ENCODE measurements at places on chromosomes 6 and 20.

GRCh38 chr20:25136643-25137559 is 55.0 kb upstream of the VSX1 start:
- no peak for DNase-seq

DNA sequence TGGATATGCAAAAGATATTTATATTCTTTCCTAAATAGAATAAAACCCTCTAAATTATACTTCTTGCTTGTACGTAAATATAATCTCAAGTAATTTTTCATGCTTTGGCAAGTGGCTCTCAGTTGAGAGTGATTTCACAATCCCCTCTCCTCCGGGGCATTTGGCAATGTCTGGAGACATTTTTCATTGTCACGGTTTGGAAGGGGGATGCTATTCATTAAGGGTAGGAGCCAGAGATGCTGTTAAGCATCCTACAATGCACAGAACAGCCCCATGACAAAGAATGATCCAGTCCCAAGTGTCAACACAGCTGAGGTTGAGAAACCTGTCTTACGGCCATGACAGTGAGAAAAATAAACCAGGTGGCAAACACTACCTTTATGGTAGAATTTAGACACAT is 75.7 kb downstream of the AGPAT4 start:
- no peak for DNase-seq

GRCh38 chr20:24785141-24786110 is 163.6 kb upstream of the CST7 start:
- DNase-seq: no peak

DNA sequence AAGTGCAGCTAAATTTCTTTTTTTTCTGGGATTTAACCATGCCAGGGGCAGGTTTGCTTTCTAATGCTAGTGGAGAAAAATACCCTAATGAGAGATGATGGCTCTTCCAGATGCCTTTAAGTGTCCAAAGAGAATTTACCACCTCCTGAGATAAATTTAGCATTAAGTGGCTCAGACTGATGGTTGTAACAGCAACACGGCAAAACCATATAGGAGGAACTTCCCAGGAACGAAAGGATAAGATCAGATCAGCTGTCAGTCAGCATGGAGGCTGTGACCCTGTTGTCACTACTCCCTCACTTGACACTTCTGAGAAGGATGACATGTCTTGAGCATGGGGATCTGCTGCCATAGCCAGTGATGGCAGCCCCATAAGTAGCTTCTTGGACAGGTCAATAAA is 860.0 kb downstream of the QKI start:
- no peak for DNase-seq

GRCh38 chr20:52129611-52130010 is 62.0 kb downstream of the ZFP64 start:
- DNase-seq: no peak

- no peak for DNase-seq
Observed at GRCh38 chr6:129370268-129370916, 339.6 kb downstream of the ARHGAP18 start.

GRCh38 chr6:139356924-139357323 is 17.5 kb downstream of the CITED2 start:
- DNase-seq: no peak

DNA sequence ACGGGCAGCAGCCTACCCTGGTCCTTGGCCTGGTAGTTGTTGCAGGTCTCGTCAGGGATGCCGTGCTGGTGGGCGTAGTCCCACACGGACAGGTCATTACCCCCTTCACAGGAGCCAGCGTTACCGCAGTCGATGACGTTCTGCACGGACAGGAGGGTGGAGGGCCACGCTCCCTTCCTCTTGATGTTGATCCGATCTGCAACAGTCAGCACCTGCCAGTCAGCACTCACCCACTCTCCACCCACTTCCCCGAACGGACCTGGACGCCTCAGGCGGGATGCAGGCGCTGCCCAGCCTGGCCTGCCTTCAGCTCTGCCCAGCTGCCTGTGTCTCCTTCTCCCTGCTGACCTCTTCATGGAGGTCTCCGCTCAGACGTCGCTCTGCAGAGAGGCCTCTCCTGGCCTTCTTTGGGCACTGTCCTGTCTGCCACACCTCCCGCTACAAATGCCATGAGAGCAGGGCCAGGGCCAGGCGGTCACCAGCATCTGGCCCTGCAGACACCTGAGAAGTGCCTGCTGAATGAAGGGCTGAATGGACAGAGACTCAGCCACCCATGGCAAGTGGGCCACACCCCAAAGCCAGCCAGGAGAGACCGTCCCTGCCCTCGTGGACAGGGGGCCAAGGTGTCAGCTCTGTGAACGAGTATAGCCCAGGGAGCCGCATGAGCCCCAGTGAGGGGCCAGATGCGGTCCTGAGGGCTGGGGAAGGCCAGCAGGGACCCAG is 5.4 kb downstream of the CTSZ start:
- no peak for DNase-seq

DNA sequence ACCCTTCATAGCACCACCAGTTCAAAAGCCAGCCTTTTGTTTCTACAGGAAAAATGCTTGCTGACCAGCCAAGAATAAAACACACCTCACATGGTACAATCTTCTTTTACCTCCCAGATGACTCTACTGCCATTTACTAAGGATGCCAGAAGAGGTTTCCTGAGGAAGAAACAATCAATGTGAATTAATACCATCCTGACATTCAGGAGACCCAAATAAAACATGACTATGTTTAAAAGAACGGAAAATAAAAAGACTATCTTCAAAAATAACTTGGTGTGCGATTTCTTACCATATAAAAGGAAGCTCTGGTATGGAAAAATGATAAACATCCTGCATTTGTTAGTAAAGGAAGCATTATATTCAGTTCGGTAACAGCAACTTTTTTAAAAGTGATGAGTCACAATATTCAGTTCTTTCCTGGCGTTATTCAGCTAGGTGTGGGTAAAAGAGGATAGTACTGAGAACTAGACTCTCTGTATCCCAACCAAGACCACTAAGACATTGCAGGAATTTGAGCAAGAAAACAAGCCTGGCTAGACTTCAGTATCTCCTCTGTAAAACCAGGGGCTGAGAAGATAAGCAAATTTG is 16.3 kb downstream of the COL21A1 start:
- DNase-seq: no peak

- DNase-seq: no peak
Observed at GRCh38 chr6:32108727-32109113, 418 bp downstream of the TNXB start.

- DNase-seq: no peak
Observed at GRCh38 chr6:148240861-148241477, 101.7 kb upstream of the SASH1 start.

DNA sequence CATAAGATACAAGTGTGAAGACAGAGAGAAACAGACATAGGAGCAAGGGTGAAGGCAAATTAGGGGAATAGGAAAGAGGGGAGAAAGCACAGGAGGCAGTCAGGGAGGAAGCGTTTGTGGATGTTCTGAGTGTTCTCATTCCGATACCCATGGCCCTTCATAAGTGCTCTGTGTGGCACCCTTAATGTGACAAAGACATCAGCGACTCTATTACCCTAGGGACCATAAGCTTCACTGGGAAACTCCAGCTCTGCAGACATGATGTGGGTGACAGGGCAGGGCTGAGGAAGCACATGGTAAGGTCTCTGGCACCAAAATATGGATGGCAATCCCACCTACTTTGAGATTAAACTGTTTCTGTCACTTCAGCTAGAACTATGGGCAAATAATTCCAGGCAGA is 33.0 kb downstream of the F13A1 start:
- no peak for DNase-seq

- DNase-seq: no peak
Observed at GRCh38 chr6:115539531-115539930, 521.2 kb downstream of the FRK start.

- no peak for DNase-seq
Observed at GRCh38 chr20:51768759-51769517, 748 bp upstream of the ATP9A start.

- no peak for DNase-seq
Observed at GRCh38 chr6:47741807-47742206, 40.0 kb upstream of the OPN5 start.

DNA sequence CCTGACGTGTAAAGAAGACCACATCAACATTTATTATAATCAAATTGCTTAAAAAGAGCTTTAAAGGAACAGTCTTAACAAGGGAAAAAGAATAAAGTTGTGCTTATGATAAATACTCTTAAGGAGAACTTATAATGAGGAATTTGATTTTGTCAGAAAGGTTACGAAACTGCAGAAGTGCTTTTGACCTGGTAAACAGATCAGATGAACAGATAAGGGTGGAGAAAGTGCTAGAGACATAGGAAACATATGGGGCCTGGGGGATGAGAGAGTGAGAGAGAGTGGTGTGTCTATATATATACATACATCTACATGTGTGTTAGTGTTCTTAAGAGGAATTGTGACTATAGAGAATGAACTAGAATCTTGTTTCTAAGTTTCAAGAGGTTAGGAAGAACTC is 186.2 kb upstream of the GJE1 start:
- DNase-seq: no peak

- no peak for DNase-seq
Observed at GRCh38 chr6:53906103-53906502, 111.3 kb downstream of the LRRC1 start.

DNA sequence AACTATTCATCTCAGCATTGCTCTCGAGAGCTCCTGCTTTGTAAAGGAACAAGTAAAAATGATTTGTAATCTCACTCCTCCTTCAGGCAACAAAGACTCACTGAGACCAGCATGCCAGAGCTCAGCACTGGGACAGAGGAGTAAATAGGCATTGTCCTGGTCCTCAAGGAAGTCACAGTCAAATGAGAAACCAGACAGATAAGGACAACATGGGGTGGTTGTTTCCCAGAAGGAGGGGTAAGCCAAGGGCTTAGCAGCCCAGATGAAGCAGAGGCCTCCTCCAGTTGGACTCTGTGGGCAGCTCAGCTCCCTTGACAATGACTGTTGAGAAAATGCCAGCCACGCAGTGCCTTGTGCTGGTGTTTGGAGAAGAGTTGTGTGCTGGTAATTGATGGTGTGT is 425.7 kb upstream of the CHD6 start:
- DNase-seq: no peak

- DNase-seq: no peak
Observed at GRCh38 chr6:111745636-111746035, 127.6 kb downstream of the FYN start.

DNA sequence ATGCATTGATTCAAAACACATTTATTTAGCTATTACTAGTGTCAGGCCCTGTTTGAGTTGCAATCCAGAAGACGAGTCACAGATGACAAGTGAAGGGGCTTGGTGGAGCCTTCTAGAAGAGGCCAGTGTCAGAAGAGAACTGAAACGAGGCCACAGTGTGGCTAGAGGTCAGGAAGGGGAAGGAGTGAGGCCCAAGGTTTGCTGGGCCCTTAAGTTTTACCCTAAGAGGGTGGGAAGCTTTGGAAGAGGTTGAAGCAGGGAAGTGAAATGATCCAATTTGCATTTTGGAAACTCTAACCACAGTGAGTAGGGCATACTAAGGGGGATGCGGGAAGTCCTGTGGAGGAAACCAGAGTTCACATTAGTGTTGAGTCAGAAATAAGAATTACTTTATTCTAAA is 25.0 kb downstream of the TTK start:
- no peak for DNase-seq

- DNase-seq: no peak
Observed at GRCh38 chr6:91167846-91168245, 581.0 kb upstream of the MAP3K7 start.

DNA sequence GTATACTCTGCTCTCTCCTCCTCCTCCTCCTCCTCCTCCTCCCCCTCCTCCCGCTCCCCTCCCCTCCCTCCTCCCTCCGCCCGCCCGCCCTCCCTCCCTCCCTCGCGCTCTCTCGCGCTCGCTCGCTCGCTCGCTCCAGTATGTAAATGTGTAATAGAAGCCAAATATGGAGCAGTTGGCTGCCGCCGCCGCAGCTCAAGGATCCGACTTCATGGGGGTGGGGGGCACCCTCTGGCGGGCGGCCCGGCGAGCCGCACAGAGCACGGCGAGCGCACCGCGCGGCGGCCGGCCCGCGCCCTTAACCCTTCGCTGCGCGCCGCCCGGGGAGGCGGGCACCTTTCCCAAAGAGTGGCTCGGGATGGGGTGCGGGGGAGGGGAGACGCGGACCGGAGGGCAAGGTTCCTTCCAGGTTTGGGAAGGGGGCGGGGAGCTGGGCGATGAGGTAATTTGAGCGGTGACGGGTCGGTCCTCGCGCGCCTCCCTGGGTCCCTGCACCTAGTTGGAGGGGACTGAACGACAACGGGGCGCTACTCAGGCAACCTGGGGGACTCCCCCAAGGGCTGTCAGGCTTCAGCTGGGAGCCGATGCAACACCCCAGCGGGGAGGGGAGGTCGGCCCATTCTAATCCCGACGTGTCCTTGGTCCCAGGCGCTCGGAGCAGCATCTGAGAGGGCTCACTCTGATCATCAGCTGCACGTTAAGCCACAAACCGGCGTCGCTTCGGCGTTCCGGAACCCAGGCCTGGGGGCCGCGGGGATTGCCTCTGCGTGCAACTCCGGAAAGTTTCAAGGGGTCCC is 409 bp upstream of the ATXN1 start:
- peak; percentile 71 for DNase-seq

DNA sequence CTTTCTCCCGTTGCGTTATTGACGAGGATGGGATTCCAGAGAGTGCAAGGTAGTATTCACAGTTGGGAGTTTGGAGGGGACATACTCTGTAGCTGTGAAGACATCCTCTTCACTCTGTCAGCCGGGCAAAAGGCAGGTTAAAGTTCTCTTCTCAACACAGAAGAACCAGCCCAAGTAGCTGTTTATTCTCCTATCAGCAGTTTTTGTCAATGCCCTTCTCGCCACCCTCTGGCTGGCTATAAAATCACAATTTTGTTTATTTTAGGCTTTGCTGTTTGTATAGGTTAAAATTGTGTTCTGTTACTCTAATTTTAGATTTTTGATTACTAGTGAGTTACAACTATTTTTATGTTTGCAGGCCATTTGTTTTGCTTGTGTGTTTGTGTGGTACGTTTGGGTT is 37.9 kb upstream of the MAS1 start:
- no peak for DNase-seq

GRCh38 chr6:19558934-19559333 is 278.2 kb upstream of the ID4 start:
- no peak for DNase-seq

DNA sequence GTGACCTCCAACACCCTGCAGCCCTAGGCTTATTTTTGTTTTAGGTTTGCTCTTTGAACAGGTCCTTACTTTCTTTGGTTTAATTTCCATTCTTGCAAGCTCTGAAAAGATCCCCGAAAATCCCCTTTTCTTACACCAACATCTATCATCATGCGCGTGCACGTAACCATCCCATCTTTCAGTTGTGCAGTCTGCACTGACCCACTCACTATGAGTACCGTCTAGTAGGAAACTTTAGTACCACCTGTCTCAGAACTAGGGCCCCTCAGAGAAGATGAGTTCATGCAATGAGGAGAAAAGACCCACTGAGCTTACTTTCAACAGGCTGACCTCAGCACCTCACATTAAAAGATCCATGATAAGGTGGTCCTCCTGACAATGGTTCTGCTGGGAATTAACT is 120.6 kb upstream of the AGPAT4 start:
- DNase-seq: no peak
